ENCODE measurements at places on chromosomes 6 and 20.

DNA sequence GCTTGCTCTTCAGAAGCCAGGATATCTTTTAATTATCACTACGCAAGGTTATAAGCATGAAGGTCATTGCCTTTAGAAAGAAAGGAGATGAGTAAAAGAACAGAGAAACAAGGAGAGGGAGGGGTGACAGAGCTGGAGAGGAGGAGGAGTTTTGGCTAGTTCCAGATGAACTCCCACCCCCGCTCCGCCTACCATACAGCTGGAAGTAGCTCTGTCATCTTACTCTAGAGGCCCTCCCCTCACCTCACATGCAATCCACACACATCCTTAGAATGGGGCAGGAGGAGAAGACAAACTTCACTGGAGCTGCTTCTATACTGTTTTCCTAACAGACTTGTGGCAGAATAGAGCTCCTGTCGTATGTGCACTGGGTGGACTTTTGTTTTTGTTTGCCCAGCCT lies 144.7 kb downstream of the SCML4 start:
- peaks cover 7% of the 10 kb centered on the region for H3K4me1 ChIP-seq
- H3K27ac ChIP-seq: no peak overlapping the region
- H3K4me3 ChIP-seq: no peak overlapping the region
- no peaks in the 10 kb centered on the region for H3K36me3 ChIP-seq
- H3K27me3 ChIP-seq: peaks cover 6% of the 10 kb centered on the region

DNA sequence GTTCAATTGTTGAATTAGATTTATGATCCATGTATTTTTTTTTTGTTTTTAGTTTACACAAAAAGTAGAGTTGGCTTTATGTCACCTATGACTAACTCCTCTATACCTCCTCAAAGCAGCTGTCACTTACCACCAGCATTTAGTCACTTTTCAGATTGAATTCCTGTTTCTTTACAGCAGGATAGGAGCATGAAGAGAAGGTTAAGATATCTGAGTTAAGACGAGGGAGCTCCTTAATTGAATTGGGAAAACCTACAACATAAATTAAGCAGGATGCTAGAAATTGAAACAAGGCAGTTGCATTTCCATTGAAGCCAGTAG lies 237.2 kb downstream of the FARS2 start:
- peak overlapping the region; percentile 52 for H3K4me3 ChIP-seq
- no peak for DNase-seq
- peak overlapping the region; percentile 82 for H3K27ac ChIP-seq

- no peaks in the 10 kb centered on the region for H3K27me3 ChIP-seq
- H3K4me3 ChIP-seq: no peak overlapping the region
- peaks cover 55% of the 10 kb centered on the region for H3K36me3 ChIP-seq
- no peak for DNase-seq
Observed at GRCh38 chr6:144834426-144835038, 549.4 kb downstream of the UTRN start.

DNA sequence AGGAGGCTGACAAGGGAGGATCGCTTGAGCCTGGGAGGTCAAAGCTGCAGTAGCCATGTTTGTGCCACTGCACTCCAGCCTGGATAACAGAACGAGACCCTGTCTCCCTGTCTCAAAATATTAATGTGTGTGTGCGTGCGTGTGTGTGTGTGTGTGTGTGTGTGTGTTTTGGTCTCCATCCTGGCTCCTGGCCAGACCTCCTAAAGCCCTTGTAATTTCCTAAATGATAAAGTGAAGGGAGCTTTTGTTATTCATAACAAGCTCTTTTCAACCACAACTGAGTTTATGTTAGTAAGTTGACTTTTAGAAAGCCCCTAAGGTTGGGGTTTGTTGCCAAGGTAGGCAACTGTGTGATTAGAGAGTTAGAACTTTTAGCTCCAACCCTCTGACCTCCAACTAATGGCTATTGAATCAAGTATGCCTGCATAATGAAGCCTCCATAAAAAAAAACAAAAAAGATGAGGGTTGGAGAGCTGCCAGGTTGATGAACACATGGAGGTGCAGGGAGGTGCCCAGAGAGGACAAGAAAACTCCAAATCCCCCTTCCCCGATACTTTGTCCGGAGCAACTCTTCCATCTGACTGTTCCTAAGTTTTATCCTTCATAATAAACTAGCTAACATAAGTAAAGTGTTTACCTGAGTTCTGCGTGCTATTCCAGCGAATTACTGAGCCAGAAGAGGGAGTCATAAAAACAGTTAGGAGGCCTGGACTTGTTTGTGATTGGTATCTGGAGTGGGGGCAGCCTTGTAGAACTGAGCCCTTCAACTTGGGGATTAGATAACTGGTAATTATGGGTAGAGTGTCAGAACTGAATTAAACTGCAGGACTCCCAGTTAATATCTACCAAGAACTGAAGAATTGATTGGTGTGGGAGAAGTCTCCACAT lies 5.3 kb upstream of the AIF1 start:
- H3K4me3 ChIP-seq: no peak overlapping the region
- no peaks in the 10 kb centered on the region for H3K36me3 ChIP-seq
- H3K27me3 ChIP-seq: peaks cover 2% of the 10 kb centered on the region
- peaks cover 13% of the 10 kb centered on the region for H3K4me1 ChIP-seq
- H3K27ac ChIP-seq: no peak overlapping the region

- no peaks in the 10 kb centered on the region for H3K4me1 ChIP-seq
- no peak overlapping the region for H3K27ac ChIP-seq
- peaks cover 13% of the 10 kb centered on the region for H3K27me3 ChIP-seq
- no peak for DNase-seq
- H3K4me3 ChIP-seq: no peak overlapping the region
Observed at GRCh38 chr20:19207541-19207940, 4.9 kb upstream of the SLC24A3 start.

GRCh38 chr6:148947621-148948444 lies 201.0 kb downstream of the UST start:
- peak; percentile 77 for DNase-seq
- no peak overlapping the region for H3K4me3 ChIP-seq
- H3K27me3 ChIP-seq: peaks cover 2% of the 10 kb centered on the region
- H3K27ac ChIP-seq: no peak overlapping the region
